ENCODE measurements at places on chromosomes 16 and 17. TPM values are rescaled to one million over a fixed set of nuclear protein-coding genes. Genes with fewer than 3 reads are reported as not detected.

ZG16 gene
- total RNA-seq = not detected

KCNJ2 gene
- total RNA-seq = 8.6 TPM

MMP25 gene
- not detected for total RNA-seq

ABCA9 gene
- total RNA-seq = 23.3 TPM

SCNN1B gene
- total RNA-seq = not detected

RAPGEFL1 gene
- 2.5 TPM for total RNA-seq

GUCY2D gene
- not detected for total RNA-seq

AOC2 gene
- total RNA-seq = 0.99 TPM

BLMH gene
- 33.3 TPM for total RNA-seq

CPHXL2 gene
- not detected for total RNA-seq

Measured in smooth muscle cell of trachea (primary cell).